Caco-2 (cell line): ENCODE measurements at places on chromosomes 16 and 17.
A peak's percentile ranks its signal among the peaks of the same experiment; 100 is the strongest.

DNA sequence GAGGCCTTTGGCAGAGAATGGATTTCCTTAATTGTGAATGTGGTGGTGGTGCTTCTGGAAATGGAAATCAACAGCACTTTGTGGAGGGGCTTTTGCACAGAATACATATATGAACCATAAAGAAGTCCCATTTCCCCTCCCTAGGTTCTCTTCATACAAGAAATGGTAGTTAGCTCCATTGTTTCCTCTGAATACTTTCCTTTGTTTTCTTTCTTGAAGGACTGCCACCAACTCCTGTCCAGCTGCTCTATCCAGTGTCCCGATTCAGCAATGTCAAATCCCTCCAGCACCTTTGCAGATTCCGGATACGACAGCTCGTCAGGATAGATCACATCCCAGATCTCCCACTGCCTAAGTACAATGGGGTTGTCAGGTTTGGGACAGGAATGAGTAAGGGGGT, 33.2 kb upstream of the ARHGAP23 start:
- DNase-seq = no peak

- DNase-seq = no peak
Measured at GRCh38 chr17:65697661-65698060, 136.2 kb upstream of the AXIN2 start.

DNA sequence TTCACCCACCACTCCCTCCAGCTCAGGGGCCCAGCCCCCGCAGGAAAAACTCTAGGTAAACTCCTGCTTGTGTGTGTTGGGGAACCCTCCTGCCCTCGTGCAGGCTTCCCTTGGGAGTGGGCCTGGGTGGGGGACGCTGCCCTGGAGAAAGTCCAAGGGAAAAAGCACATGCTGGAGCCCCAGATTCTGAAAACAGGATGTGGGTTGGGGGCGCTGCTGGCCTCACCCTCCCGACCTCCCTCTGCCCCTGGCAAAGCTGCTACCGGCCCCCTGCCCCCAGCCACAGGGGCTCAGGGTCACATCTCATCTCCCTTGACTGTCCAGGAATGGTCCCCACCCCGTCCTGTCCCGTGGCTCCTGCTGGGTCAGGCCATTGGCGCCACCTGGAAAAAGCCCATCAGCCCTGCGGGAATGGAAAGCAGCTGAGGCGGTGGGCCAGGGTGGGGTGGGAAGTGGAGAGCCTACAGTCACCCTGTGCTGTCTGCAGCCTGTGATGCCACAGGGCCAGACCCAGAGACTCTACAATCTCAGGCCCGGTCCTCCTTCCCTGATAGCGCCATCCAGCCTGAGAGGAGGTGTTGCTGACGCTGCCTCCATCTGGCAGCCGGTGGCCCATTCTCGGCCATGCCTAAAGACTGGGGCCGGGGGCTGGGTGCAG, 2.5 kb upstream of the GJD3 start:
- DNase-seq = no peak

- no peak for DNase-seq
Measured at GRCh38 chr16:89864527-89864820, 8.9 kb upstream of the TCF25 start.

DNA sequence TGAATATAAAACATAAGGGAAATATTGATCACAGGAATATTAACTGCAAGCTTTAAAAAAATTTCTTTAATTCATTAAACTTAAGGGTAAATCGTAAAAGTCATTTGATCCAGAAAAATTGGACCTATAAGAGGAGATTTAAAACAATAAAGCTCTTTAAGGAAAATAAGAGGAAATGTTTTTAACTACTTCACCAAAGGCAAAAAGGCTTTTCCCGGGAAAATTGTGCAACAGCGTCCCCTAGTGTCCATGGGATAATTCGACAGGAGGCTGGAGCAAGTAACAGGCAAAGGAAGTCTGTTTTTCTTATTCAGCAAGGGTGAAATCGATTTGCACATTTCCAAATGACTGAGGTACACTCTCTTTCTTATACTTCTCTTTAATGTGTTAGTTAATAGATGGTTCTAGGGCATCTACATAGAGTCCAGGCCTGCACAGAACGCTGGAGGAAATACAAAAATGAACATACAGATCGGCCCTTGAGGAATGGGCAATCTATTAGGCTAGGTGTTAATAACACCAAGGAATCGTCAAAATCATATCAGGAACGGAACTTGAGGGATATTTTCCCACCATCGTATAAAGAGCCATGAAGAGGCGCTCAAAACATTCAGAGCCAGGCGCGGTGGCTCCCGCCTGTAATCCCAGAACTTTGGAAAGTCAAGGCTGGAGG, 61.4 kb downstream of the ZNF18 start:
- DNase-seq = no peak

- DNase-seq = no peak
Measured at GRCh38 chr17:74807441-74807840, 31.3 kb upstream of the NAT9 start.

DNA sequence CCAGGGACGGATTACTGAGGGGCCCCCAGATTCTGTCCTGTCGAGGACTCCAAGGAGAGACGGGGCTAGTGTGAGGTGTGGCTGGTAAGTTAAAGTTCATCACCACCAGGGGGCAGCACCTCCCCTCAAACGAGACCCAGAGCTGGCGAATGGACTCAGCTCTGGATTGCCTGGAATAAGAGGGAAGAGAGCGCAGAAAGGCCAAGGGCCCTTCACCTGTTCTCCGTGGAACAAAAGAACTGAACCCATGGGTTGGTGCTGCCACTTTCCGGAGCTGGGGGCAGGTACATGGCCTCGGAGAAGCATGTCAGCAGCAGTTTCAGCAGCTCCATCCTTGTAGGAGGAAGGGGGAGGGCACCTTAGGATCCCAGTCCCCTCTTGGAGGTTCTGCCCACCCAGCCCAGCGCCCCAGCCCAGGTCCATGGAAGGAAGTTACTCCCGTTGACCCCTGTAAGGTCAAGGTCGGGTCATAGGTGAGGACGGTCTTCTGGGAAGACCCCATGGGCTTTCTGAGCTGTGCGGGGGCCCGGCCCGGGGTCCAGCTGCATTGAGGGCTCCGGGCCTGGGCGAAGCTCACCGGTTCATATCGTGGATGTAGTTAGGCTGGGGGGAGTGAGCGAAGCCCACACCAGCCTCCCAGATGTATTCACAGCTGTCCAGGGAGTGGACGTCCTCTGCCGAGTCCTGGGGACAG, 10.8 kb downstream of the HID1 start:
- peak; percentile 90 for DNase-seq
